ENCODE measurements at places on chromosomes 13 and 19.

GRCh38 chr13:75702476-75702875 is 66.3 kb downstream of the LMO7 start:
- no peak for DNase-seq

DNA sequence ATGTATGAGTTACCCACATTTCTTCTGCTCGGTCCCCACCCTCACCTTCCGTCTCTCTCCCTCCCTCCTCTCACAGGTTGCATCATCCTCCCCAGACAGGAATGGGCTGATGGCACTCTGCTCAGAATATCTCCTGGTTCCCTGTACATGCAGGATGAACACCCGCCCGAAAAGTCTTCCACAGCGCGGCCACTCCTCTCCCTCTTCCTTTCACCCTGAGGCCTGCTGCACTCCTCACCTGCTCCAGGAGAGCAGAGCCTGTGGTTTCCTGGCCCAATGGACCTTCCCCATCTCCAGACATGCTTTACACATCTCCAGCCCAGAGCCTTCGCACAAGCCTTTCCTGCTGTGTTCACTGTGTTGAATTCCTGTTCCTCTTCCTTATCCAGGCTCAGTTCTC is 40.9 kb downstream of the GSX1 start:
- DNase-seq, result no peak

GRCh38 chr13:113926951-113927660 is 46.8 kb downstream of the C13orf46 start:
- no peak for DNase-seq

DNA sequence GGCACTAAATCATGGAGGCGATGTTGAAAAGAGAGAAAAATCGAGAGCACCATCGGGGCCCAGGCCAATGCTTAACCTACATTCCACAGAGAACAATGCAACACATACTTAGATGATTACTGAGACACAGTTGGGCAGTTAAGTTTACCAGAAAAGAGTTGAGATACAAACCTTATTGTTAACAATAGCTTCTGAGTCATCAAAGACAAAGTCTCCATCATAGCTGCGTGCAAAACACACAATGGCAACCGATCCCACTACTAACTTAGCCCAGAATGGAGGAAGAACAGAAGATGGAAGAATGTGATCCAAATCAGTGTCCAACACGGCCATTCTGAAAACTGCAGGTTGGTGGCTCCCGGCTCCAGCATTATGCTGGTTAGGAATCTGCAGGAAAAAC is 6.2 kb downstream of the TMTC4 start:
- no peak for DNase-seq

GRCh38 chr13:61592489-61592888 is 176.8 kb upstream of the PCDH20 start:
- DNase-seq, result no peak

- no peak for DNase-seq
Observed at GRCh38 chr13:46855166-46855565, 41.7 kb downstream of the HTR2A start.

GRCh38 chr19:49809160-49809940 is 3.7 kb downstream of the FUZ start:
- DNase-seq, result peak; percentile 10

DNA sequence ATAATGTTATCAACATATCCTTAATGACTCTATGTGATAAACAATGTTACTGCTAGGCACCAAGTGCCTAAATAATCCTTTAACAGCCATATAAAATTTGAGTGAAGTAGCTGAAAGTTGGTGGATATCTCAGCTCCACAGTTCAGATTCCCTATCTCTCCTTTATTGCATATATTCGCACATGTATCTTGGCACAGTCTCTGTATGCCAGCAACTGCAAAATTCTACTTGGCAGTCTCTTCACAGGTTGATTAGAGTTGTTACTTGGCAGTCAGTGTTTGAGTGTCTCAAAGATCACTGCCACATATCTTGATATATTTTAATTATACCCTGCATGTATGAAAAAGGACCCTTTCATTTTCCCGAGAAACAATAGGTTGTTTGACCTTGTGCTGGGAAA is 879.3 kb downstream of the OLFM4 start:
- no peak for DNase-seq

GRCh38 chr19:23222998-23223652 is 27.1 kb downstream of the ZNF724 start:
- no peak for DNase-seq

- DNase-seq, result no peak
Observed at GRCh38 chr19:36963280-36963679, 47.1 kb downstream of the ZNF568 start.

- no peak for DNase-seq
Observed at GRCh38 chr13:35698911-35699576, 222.6 kb upstream of the MAB21L1 start.

DNA sequence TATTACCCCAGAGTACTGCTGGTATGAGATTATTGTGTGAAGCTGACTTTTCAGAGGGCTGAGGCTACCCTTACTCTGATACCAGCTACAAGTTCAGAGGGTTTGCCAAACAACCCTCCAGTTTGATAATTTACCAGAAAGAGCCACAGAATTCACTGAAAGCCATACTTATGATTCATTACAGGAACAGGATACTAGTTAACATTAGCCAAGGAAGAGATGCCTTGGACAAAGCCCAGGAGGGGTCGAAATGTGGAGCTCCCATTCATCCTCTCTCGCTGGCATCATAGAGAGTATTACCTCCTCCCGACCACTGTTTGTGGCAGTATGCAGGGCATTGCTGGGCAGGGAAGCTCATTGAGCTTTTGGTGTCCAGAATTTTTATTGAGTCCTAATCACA is 364.3 kb downstream of the KCNRG start:
- DNase-seq, result no peak

DNA sequence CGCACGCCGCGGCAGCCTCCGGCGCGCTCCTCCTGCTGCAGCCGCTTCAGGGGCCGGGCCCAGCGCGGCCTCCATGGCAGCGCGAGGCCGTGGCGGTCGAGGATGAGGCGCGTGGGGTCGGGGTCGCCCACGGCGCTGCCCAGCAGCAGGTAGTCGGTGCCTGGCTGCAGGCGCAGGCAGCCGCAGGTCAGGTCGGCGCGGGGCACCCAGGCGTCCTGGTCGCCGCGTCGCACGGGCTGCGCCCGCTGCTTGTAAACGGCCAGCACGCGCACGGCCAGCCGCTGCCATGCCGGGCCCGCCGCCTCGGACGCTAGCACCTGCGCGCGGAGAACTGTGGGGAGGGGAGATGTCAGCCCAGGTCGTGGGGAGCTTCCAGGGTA is 11.1 kb downstream of the NTN5 start:
- no peak for DNase-seq

DNA sequence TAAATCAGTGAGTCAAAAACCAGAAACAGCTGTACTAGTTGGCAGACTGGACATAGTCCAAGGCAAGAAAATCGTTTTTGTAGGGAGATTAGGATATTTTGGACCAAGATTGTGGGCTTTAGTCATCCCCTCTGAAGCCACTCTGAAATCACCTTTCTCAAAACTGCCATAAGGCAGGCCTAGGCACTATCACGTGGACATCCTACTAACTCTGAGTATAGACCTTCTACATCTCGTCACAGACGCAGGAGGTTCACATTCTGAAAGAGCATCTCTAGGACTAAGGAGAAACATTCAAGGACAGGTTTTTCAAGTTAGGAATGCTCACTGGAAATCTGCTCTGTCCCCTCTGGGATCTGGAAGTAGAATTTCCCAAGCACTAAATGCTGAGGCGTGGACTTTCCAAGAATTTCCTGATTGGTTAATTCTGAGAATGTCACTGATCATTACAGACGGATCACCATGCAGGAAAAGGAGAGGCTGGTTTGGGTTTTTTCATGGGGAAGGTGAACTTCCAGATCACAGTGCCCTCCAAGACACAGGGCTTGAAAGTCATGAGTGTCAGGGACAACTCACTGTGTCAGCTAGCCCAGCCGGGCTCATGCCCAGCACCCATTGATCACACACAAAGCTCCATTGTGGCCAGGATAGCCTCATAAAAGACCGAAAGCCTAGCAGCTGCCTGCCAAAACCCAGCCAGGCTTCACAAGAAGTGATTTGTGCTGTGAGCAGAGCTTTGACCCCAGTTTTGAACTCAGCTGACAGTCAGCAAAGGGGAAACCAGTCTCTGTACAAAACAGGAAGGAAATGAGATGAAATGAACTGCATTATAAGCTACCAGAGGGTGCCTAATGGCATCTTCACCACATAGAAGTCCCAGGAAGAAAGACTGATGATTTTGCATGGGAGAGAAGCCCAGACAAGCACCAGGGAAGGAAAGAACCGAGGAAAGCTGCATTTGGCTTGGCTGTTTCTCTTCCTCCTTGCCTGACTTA is 2.7 kb upstream of the RUBCNL start:
- no peak for DNase-seq

- DNase-seq, result no peak
Observed at GRCh38 chr13:24495151-24495729, 17.3 kb downstream of the PARP4 start.

DNA sequence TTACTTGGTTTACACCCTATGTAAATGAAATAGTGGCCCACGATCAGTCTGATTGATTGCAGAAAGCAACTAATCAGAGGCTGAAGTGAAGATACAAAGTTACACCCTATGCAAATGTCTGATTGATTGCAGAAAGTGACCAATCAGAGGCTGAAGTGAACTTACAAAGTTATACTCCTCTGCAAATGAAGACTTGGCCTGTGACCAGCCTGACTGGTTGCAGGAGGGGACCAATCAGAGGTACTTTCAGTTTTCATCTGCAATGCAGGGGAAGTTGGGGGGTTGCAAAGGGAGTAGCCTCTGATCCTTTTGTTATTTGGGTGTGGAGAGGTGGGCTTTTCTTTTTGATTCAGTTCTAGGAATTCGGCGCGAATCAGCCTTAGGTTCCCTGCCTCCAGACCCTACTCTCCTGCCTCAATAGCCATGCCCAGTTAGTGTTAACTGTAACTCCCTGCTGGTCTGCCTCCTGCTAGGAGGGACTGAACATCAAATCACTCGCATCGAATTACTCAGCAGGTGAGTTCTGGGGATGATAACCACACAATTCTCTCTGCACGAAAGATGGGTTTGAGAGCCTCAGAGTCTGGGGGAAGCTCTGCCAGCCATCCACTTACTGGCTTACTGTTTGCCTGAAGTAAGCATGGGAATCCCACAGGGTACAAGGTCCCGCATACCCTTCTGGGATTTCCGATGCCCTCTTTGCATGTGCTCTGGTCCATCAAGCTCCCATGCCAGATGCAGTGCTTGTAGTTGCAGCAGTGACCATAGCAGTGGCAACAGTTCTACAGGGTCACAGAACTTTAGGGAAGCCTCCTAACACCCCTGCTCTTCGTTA is 7.5 kb downstream of the ARL11 start:
- DNase-seq, result no peak

DNA sequence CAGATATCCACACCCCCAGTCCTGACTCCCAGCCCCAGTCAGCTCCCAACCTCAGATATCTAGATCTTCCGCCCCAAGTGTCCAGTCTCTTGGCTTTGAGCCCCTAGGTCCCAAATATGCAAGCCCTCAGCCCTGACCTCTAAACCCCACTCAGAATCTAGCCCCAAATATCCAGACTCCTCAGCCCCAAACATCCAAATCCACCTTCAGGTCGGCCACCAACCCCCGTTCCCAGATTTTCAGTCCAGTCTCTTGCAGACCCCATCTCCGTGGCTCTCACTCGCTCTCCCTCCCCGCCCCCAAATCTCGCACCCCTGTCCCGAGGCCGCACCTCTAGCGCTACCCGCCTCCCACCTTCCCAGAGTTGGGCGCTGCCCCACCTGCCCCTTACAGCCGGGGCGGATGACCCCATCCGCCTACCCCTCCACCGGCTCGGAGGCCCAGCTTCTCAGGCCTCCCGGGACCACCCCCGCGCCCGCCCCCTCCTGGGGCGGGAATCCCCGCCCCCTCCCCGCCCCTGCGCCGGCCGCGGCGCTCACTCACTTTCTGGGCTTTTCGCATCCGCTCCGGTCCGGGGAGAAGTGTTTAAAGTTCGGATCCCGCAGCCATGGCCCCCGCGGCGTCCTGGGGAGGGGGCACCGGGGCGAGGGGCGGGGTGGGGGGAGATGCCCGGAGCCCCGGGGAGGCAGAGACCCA is 604 bp downstream of the ERFL start:
- no peak for DNase-seq

DNA sequence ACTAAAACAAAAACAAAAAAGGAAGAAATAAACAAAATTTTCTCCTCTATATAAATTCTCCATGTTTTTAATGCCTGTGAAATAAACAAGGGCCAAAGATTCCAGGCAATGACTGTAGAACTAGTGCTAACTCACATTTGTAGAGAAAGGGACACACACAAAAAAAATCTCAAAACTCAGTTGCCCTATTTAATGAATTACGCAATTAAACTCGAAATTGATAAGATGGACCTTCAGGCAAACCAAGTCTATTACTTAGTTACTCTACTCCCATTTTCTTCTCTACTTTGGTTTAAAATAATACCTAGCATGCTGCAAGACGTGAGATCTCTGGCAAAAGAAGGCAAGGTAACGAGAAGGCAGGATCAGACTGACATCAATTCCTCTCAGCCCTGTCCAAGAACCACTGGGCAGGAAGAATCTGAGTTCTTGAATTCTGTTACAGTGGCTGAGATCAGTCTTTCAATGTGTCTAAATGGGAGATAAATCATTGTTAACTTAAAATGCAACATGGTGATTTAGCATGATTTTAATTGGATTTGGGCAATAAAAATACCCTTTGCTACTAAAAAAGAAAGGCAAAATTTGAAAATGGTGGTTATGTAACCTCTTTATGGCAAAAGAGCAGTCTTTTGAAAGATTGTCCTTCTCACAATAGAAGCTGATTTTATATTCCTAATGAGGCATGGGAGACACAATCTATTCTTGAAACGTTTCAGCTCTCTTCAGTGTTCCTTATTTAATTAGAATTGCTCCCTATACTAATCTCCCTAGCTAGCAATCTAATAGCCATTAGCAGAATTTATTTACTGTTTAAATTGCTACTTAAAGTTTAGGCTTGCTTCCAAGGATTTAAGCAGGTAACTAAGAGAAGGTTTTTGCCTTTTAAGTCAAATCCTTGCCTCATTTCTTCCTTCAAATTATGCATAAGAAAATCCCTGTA is 25.9 kb downstream of the SPRY2 start:
- no peak for DNase-seq

GRCh38 chr13:32824675-32825074 is 191.5 kb upstream of the KL start:
- no peak for DNase-seq

DNA sequence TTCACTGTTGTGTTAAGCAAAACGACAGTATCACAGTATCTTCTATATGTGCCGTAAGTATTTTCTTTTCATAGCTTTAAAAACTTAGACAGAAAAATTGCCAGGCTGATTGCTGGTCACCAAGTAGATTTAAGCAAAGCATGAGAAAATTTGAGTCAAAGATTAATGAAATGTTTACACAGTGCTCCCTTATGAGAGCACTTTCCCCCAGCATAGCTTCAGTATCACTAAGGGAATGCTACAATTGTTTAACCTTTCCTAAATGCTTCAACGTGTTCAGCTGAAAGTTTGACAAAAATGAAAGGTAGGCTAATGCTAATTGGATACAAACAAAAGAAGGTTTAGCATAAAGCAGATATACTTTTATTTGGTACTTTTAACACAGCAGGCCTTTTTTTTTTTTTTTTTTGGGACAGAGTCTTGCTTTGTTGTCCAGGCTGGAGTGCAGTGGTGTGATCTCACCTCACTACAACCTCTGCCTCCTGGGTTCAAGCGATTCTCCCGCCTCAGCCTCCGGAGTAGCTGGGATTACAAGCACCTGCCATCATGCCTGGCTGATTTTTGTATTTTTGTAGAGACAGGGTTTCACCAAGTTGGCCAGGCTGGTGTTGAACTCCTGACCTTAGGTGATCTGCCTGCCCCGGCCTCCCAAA is 23.4 kb downstream of the PCCA start:
- no peak for DNase-seq
